ENCODE measurements at places on chromosomes 7 and 10.

- DNase-seq: no peak
Measured at GRCh38 chr7:25037325-25037724, 57.3 kb upstream of the OSBPL3 start.

- no peak for DNase-seq
Measured at GRCh38 chr10:131033166-131034085, 278.1 kb downstream of the TCERG1L start.

DNA sequence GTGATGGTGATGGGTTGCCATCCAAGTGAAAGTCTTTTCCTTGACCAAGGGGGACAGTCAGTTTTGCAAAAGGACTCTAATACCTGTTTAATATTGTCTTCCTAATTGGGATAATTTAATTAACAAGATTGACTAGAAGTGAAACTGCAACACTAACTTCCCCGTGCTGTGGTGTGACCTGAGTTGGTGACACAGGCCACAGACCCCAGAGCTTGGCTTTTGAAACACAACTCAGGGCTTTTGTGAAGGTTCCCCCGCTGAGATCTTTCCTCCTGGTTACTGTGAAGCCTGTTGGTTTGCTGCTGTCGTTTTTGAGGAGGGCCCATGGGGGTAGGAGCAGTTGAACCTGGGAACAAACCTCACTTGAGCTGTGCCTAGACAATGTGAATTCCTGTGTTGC is 6.9 kb downstream of the PPIF start:
- no peak for DNase-seq

- DNase-seq: no peak
Measured at GRCh38 chr7:28169230-28169629, 11.4 kb downstream of the JAZF1 start.

DNA sequence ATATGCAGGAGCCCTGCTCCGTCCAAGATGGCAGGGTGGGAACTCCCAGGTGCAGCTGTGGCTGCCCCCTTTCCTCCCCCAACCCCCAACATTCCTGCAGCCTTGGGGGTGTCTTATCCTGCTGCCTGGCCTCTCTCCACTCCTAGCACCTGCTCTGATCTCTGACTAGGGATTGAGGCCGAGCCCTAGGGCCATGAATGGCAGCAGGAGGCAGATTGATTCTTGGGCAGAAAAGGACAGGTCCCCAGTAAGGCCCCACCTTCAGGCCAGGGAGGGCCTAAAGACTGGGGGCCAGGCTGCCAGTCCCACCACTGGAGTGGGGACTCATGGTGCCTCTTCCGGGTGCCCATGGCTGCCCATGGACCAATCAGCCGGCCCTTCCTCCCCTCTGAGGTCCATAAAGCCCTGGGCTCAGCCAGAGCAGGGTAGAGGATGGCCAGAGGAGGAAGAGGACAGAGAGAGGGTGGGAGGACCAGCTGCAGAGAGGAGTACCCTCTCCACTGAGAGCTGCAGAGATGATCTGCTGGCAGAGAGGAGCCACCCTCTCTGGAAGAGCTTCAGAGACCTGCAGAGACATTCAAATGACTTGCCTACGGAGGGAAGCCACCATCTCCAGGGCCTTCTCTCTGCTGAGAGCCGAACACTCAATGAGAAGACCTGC is 8.3 kb upstream of the COA1 start:
- no peak for DNase-seq

DNA sequence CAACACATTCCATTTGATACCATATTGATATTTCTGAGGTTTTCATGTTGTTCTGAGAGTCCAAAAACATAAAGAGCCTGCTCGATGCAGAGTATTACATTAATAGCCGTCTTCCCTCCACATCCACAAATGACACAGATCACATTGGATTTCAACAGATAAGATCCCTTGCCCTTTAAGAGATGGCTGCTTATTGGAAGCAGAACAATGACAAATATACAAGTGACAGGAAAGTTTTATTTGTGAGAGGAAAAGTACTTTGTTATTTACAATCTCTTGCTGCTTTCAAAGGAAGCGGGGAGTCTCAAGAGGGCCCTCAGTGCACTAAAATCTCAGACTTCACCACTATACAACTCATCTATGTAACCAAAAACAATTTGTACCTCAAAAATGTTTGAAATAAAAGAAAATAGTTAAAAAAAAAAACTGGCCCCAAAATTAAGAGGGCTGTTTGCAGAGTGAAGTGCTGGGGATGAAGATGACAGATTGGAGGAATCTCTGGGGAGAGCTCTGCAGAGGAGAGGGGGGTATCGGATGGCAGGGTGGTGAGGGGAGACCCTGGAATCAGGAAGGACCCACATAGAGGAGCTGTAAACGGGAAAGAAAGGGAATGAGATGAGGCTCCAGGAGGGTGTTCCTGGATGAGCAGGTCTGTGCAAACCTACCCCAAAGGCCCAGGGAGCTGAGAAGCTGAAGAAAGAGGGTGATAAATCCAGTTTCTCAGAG is 42.5 kb upstream of the ZNF438 start:
- no peak for DNase-seq

GRCh38 chr7:25841575-25841974 is 310.4 kb upstream of the NFE2L3 start:
- DNase-seq: no peak

DNA sequence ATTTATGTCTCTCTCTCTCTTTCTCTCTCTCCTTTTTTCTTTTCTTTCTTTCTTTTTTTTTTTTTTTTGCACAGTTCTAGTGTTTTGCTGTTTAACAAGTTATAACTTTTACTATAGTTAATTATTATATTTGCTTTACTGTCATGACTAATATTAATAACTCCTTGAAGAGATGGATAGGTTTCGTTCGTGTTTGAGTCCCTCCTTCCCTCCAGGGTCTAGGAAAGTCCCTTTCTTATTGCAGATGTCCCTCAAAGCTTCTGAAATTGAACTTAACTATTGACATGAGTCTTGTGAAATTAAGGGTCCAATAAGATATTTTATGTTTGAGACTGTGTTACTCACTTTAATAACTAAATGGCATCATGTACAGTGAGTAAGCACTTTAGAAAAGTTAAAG is 131.4 kb downstream of the PLXDC2 start:
- DNase-seq: no peak

DNA sequence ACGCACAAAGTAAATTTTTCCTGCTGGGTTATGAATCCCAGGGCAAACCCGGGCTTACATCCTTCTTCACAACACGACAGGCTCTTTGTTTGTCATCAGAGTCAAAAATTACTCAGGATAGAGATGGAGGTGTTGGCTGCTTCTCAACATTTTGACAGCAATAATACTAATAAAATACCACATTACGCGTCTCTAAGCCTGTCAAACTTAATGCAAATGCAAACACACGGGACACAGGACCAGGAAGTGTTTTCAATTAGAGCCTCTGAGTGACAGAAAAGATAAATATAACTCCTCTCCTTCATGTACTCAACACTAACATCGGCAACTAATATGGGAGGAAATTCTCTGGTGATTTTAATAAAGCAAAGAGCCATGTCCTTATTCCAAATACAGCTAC is 128.4 kb downstream of the SFMBT2 start:
- no peak for DNase-seq

- no peak for DNase-seq
Measured at GRCh38 chr10:29922892-29923291, 136.5 kb downstream of the JCAD start.

GRCh38 chr10:128191847-128192246 is 65.6 kb upstream of the MKI67 start:
- DNase-seq: no peak

- no peak for DNase-seq
Measured at GRCh38 chr7:145265180-145265579, 429.3 kb upstream of the TPK1 start.
